ENCODE measurements at places on chromosomes 1 and 21.

DNA sequence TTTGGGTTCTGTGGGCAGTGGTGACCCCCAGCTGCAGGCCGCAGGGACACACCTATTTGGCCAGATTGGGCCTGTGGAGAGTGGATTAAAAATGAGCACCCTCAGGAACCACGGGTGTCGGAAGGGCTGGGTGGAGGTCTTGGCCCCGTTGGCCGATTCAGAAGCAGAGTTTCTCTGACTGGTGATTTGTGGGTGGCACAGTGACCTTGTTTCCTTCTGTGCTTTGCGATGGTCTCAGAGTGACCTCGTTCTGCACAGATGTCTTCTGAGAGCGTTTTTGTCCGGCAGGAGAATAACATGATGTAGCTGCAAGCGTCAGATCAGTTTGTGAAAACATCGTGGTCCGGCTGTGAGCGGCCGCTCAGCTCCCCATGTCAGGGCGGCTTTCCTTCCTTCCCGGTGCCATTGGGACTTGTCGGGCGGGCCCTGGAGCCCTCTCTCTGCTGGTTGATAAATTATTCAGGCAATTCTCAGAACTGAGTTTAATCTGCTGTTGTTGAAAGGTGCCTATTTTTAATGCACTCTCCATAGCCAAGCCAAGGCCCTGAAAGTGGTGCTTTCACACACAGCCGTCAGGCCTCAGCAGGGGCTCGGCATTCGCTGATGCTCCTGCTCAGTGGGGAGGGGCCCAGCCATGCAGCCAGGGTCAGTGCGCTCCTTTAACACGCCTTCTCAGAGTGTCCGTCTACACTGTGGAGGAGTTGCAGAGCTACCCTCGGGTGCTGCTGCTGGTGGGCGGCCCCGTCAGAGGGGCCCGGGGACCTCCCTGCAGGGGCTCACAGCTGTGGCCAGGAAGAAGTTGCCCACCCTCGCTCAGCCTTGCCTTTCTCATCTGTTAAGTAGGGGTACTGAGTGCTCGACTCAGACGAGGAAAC lies 26.8 kb downstream of the TRPM2 start:
- DNase-seq = no peak

DNA sequence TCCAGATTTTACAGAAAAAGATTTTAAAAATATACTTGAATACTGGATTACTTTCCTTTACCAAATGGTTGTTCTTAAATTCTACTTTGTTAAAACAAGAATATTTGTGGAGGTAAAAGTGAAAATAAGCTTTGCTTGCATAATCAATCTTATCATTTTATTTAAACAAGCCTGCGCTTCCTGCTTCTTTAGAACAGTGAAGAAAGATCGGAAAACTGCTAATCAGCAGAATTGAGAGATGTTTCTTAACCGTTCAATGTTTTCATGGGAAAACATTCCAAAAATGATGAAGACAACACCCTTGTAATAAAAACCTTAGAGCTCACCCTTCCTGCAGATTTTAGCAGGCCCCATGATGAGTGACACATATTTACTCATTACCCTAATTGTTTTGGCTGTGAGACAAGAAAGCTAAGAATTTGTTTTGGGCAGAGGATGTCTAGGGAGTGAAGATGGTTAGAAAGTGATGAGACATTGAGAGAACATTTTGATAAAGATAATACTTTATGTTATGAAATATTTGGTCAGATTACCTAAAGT lies 72.6 kb downstream of the TPR start:
- DNase-seq = no peak

GRCh38 chr21:17506951-17507350 lies 5.9 kb upstream of the CXADR start:
- DNase-seq = no peak

- no peak for DNase-seq
These were observed 8.5 kb downstream of the SLFNL1 start for GRCh38 chr1:41013024-41013423.

GRCh38 chr1:111990878-111991718 lies 1.6 kb upstream of the KCND3 start:
- DNase-seq = no peak

DNA sequence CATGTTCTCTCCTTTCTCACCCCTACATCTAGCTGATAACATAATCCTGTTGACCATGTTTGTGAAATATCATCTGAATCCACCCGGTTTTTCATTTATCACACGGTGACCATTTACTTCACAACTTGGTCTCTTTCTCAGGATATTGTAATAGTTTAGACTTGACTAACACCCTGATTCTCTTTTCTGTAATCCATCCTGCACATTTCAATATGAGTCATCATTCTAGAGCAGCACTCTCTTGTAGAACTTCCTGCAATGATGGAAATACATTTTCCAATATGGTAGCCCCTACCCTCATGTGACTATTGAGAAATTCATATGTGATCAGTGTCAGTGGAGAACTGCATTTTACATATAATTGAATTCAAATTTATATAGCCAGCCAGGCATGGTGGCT lies 2.3 kb upstream of the JAM2 start:
- DNase-seq = no peak

DNA sequence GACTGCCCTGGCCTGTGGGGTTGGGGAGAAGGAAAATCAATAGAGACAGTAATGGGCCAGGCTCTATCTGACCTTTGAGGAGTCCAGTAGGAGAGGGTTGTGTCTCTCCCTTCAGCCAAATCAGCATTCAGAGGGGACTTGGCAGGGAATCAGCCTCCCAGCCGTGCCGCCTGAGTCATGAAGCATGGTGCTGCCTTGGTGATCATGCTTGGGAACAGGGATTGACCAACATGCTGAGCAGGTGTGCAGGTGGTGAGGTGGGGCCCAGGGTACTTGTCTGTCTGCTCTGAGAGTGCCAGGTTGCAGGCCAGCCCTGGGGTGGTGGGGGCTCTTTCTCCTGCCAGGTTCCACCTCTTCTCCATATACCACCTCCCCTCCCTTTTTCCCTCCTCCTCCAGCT lies 58.9 kb upstream of the TLR5 start:
- DNase-seq = no peak

- DNase-seq = no peak
These were observed 24.3 kb upstream of the GRHL3 start for GRCh38 chr1:24294716-24295371.

DNA sequence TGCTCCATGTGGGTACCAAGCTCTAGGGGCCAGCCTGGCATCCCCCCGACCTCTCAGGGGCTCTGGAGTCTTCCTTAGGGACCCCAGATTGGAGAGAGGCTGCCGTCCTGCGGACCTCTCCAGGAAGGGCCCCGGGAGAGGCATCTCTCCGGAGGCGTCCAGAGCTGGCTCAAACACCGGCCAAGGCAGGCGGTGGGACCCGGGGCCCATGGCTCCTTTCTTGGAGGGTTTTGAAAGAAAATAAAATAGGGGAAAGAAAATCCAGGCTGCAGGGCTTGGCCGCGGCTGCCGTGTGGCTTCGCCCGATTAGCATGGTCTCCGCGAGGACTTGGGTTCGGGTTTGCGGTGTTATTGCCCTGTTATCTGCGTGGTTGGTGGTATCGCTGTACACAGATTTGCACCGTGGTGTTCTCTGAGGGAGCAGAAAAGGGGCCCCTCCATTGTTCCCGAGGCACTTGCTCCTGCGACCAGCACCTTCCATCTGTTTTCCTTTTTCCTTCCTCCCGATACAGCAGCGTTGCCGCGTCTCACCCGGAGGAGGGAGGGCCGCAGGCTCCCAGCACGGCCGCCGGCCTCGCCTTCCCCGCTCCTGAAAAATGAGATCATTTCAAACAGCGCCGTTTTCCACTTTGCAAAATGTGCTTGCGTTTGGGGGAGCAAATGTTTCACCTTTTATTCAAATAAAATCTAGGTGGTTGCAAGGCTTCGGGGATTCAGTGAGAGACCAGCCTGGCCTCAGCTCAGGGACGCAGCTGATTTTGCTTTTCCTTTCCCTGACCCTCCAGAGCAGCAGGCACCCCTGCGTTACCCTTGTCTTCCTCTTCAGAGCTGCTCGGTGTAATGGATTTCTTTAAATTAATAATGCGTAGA lies 86.3 kb downstream of the PRDM16 start:
- no peak for DNase-seq

- no peak for DNase-seq
These were observed 27.0 kb downstream of the VCAM1 start for GRCh38 chr1:100746542-100746932.

GRCh38 chr1:76501586-76502219 lies 365.6 kb upstream of the ST6GALNAC5 start:
- no peak for DNase-seq

DNA sequence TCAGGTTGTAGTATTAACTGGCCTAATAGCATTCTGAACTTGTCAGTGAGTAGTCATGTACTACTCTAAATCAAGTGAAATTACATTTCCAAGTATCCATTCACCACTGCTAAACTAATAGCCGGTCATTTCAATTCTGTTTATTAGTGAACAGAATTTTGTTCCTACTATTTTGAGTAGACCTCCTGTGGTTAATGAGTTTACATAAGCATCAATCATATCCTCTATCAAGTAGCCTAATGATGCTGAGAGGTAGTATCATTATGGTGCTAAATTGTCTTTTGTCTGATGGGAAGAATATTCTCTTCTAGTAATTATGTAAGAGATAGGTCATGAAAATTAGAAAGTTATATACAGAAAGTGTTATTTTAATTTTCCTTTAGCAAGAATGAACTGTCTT lies 602.8 kb downstream of the KCNT2 start:
- no peak for DNase-seq

Data from stimulated activated CD8-positive, alpha-beta memory T cell treated with anti-CD3 and anti-CD28 coated beads, Interleukin-7, amount 100 ng/mL, for 48 hours (primary cell).